ENCODE measurements at places on chromosomes 4 and X.

GRCh38 chrX:47191331-47191730 lies 2.3 kb upstream of the UBA1 start:
- no peak for DNase-seq

- no peak for DNase-seq
Measured at GRCh38 chr4:118975449-118976192, 87.0 kb downstream of the SYNPO2 start.

GRCh38 chrX:48592971-48593370 lies 4.3 kb upstream of the WDR13 start:
- peak; percentile 24 for DNase-seq

GRCh38 chr4:4987656-4988055 lies 31.6 kb downstream of the CYTL1 start:
- DNase-seq = no peak

Measured in fibroblast of lung (primary cell).